ENCODE measurements at places on chromosomes 2 and 18.

- no peak for DNase-seq
Measured at GRCh38 chr2:21041943-21042707, 1.7 kb downstream of the APOB start.

- DNase-seq, result peak; percentile 36
Measured at GRCh38 chr18:54127759-54128378, 96.6 kb downstream of the MBD2 start.

DNA sequence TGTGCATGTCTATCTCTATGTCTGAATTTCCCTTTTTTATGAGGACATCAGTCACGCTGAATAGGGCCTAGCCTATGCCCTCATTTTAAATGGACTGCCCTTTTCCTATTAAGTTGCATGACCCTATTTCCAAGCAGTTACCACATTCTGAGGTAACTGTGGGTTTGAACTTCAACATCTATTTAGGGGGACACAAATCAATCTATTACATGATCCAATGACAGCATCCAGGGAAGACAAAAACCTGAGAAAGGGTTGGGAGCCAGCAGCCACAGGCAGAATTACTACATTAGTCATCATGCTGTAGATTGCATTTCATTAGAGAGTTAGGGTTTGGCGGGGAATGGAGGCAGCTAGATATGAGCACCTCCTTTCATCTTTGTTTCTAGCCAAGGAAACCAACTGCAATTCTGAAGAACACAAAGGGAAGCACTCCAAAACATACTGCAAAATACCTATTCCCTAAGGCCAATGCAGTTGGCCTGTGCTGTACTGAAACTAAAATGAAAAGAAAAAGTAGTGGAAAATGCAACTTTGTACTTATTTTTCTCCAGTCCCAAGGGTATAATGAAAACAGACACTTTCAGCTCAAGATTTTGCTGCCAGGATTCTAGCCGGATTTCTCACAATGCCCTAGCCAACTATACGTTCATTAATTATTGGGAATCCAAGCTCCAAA lies 40.4 kb upstream of the C1D start:
- DNase-seq, result no peak

DNA sequence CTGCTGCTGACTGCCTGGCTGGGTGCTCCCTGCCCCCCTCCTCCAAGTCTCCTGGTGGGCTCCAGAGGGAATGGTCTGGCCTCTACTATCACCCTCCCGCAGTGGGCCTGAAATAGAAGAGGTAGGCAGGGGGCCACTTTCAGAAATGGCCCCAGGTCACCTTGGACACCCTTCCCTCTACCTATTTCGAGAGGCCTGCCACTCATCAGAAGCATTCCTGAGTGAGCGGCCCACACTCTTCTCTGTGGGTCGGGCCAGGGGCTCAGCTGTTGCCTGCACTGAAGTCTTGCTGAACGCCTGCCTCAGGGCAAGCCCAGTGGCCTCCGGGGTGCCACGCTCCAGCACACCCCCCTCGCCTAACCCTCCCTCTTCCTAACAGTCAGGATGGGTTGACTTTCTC lies 124.9 kb downstream of the TNS1 start:
- no peak for DNase-seq

DNA sequence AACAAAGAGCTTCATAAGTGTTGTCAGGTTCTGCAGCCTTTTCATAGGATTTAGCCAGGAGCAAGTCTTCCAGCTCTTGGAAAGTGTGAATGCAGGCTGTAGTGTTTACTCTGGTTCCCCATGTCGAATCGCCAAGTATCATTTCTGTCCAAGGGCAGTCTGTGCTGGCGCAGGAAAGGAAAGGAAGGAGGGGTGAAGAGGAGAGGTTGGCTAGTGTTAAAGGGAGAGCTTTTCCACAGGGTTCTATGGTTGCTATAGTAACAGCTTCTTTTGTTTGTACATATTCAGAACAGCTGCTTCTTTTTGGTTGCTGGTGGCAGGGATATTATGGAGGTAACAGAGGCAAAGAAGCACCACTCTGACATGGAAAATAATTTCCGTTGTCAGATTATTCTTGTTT lies 69.9 kb downstream of the KCNH7 start:
- DNase-seq, result no peak

DNA sequence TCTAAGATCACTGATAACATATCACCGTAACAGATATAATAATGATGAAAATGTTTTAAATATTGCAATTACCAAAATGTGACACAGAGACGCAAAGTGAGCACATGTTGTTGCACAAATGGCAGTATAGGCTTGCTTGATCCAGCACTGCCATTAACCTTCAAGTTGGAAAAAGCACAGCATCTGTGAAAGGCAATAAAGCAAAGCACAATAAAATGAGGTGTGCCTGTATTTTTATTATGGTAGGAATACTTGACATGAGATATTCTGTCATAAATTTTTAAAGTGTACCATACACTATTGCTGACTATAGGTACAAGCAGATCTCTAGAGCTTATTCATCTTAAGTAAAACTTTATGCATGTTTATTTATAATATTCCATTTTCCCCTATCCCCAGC lies 312.2 kb downstream of the PTH2R start:
- no peak for DNase-seq

DNA sequence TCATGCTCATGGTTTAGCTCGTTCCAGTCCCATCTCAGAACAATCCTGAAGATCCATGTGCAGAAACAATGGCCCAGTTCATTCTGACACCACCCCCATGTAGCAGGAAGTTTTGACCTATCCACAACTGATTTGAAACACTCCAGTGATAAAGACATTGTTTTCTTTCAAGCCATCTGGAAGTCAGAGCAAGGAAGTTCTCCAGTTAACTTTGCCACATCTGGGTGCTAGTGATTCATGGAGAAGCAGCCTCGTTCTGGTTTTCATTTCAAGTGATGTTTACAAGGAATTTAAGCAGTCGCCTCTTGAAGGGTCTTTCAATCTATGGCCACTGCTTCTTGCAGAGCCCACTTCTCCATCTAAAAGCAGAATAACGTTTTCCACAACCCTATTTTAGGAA lies 36.6 kb upstream of the TWIST2 start:
- DNase-seq, result no peak

DNA sequence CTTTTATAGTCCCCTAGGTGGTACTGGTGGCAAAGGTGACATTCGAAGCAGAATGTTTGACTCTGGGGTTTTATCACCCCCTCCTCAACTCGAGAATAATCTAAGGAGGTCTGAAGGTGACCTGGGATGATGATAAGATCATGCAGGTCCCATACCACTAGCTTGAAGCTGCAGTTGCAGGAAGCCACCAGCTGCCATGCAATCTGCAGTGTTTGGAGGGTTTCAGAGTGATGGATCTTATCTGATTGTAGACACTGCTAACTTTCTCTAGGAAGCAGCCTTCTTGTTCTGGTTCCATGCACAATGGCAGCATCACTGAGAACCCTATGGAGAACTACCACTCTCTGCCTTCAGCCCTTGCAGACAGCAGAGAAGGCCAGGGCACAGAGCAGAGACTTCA lies 59.4 kb upstream of the LRPPRC start:
- no peak for DNase-seq

DNA sequence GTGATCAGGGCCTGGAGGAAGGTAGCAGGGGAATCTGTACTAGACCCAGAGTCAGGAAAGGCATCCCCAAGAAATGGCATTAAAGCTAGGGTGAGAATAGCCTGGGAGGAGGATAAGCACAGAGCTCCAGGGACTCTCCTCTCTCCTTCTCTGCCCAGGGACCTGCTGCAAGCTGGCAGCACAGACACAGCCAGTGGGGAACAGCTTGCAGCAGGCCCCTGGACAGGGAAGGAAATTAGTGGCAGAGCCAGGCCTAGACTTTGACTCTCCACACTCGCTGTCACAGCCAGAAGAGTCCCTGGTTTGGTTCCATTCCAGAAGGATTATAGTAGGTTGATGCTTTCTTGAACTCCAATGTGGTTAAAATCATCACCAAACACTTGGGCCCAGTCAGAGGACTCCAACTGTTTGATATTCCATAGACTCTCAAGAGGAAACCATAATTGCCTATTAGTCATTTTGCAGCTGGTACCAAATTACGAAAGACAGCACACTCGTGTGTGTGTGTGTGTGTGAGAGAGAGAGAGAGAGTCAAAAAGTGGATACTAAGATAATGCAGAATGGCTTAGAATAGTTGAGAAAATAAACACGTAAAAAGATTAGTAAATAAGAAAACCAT lies 95.5 kb upstream of the ATP8B1 start:
- DNase-seq, result no peak

DNA sequence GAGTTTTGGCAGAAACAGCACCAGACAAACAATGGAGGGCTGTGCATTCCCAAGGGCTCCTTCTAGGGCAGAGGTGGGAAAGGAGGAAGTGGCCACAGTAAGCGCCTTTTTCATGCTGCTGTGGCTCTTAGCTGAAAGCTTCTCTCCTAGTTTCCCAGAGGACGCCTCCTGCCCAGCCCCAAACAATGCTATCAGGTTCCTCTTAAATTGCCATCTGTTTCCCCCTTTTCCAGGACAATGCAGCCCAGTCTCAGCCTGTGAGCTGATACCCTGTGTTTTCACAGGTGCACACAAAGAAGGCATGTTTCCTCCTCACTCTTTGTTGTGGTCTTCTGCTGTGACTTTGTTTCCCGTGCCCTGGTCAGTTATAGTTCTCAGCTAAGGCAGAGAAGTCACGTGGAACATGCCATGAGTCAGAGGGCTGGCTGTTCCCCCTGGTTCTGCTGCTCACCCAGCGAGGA lies 5.4 kb upstream of the FAM124B start:
- DNase-seq, result no peak

Measured in kidney glomerular epithelial cell (primary cell).